ENCODE measurements at places on chromosomes 12 and 14.

GRCh38 chr14:60647081-60647836 lies 2.0 kb downstream of the SIX1 start:
- DNase-seq, result peak; percentile 36

- DNase-seq, result no peak
Observed at GRCh38 chr14:99931308-99931707, 133.9 kb upstream of the EVL start.

GRCh38 chr12:42166501-42166900 lies 21.8 kb upstream of the GXYLT1 start:
- DNase-seq, result no peak

DNA sequence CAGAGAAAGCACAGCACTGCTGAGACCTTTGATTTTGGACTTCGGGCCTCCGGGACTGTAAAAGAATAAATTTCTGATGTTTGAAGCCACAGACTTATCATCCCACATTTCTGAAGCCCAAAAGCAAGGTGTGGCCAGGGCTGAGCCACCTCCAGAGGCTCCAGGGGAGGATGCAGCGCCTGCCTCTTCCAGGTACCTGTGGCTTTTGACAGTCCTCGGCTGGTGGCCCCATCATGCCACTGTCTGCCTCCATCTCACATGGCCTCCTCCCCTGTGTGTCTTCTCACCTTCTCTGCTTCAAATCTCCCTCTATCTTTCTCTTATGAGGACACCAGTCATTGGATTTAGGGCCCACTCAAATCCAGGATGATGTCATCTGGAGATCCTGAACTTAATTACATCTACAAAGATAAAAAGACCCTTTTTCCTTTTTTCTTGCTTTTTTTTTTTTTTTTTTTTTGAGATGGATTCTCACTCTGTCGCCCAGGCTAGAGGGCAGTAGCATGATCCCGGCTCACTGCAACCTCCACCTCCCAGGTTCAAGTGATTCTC lies 15.4 kb downstream of the GSC start:
- DNase-seq, result no peak

GRCh38 chr14:79602045-79602444 lies 609.3 kb downstream of the DIO2 start:
- DNase-seq, result no peak

- DNase-seq, result no peak
Observed at GRCh38 chr12:29782285-29782870, 1.4 kb downstream of the TMTC1 start.

DNA sequence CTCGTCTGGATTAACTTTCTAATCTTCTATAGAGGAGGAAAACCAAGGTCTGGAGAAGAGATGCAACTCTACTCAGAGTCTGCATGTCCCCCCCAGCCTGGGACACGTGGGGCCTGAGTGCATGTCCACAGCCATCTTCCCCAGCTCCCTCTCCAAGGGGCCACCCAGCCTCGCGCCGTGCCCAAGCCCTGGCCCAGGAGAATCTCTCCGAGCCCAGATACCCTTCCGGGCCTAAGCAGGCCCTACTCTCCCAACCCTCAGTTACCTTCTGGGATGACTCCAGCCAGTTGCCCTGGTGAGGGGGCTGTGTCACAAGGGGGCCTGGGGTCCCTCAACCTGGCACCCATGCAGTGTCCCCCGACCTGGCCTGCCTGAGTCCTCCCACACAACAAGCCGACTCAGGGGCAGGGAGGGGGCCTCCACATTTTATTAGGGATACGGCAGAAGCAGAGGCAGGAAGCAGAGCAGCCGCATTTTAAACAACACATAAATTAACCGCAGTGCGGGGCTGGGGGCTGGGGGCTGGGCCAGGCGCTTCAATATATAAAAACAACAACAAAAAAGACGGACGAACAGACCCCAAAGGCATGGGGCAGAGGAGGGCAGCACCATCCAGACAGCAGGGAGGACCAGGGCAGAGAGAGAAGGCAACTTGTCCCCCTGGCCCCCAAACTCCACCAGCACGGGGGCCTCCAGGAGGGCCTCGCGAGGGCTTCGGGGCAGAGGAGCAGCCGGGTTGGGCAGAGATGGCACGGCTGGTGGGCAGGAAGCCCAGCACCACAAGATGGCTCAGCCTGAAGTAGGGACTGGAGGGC lies 37.3 kb downstream of the NCKAP5L start:
- DNase-seq, result no peak

DNA sequence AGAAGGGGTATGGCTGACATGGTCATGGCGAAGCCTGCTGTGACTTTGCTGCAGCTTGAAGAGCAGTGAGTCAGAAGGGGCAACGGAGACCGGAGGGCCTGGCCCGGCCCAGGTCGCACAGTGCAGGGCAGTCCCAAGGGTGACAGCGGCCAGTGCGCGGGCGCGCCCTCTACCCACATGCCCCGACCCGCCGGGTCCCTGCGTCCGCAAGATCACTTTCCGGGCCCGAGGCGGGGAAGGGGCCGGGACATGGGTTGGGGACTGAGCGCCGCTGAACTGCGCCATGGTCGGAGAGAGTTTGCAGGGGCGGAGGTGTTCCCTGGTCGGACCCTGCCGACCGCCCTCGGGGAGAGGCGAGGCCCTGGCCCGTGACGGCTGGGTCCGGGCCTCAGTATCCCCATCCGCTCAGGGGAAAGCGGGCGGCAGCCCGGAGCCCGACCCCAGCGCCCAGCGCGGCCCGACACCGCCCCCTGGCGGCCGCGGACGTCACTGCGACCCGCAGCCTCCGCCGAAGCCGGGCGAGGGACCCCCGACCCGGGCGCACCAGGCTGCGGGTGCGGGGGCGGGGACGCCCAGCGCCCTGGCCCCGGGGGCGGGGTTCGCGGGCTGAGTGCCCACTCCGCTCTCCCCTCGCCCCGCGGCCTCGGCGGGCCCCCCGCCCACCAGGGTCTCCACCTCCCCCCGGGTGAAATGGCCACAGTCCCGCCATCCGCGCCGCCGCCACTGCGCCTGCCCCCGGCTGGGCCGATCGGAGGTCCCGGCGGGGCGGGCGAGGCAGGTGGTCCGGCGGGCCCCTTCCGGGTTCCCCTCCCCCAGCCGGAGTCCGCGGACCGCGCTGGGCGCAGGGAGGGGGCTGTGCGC lies 7.2 kb upstream of the ANKRD9 start:
- DNase-seq, result no peak

Data from amniotic stem cell (primary cell).